ENCODE measurements at places on chromosomes 11 and 22.
A peak's percentile ranks its signal among the peaks of the same experiment; 100 is the strongest.

GRCh38 chr11:116193321-116194131 is 579.3 kb downstream of the BUD13 start:
- DNase-seq: peak; percentile 30

DNA sequence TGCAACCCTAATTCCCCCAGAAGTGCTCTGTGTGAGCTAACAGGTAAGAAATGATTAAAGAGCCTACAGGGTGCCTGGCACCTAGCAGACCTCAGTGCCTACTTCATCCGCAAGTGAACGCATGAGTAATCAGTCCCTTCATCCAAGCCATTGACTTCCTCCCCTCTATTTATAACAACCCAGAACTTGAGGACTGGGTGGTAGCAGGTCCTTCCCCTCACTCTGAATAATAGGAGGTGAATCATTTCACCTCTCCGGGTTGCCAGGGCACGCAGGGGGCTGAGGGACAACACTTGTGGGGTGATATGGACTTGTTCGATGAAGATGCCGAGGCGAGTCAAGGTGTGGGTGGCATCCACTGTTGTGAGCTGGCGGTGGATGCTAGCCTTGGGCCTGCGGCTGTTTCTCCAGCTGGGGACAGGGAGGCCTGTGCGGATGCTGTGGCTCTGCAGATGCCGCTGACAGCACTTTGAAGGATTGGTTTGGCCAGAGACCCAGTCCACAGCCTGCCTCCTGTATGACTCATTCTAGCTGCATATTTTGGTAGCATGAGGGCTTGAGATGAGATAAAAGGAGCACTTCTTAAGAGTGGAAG is 11.7 kb upstream of the SORL1-AS1 start:
- peak; percentile 91 for DNase-seq

DNA sequence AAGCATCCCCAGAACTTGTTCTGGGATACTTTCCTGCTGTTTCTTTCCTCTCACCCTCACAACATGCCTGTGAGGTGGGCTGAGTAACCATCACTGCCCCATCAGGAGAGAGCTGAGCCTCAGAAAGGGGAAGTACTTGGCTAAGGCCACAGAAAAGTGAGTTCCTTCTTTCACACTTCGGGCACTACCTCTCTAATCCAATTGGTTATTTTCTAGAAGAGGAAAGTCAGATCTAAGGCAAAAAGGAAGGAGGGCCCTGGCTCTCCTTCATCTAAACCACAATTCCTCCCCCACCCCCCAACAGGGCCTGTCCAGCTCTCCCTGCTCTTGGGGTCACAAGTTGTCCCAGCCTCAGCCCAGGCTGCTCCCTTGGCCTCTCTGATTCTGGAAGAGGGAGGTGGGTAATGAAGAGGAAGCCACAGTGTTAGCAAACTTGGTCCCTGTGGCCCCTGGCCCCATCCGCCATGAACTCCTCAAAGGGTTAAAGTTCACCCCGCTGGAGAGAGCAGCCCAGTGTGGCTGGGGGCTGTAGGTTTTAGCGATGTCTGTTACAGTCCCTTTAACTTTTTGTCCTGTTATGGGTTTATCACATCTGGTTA is 34.0 kb downstream of the SLC22A12 start:
- DNase-seq: no peak

DNA sequence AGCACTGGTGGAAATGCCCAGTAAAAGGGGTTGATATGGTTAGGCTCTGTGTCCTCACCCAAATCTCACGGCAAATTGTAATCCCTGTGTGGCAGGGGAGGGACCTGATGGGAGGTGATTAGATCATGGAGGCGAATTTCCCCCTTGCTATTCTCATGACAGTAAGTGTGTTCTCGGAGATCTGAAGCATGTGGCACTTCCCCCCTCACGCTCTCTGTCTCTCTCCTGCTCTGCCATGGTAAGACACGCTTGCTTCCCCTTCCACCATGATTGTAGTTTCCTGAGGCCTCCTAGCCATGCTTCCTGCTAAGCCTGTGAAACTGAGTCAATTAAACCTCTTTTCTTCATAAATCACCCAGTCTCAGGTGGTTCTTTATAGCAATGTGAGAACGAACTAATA is 37.4 kb downstream of the PACSIN2 start:
- DNase-seq: no peak

- no peak for DNase-seq
Measured at GRCh38 chr11:44179173-44179572, 83.7 kb downstream of the EXT2 start.

GRCh38 chr11:34346551-34346950 is 11.3 kb downstream of the ABTB2 start:
- DNase-seq: peak; percentile 85

DNA sequence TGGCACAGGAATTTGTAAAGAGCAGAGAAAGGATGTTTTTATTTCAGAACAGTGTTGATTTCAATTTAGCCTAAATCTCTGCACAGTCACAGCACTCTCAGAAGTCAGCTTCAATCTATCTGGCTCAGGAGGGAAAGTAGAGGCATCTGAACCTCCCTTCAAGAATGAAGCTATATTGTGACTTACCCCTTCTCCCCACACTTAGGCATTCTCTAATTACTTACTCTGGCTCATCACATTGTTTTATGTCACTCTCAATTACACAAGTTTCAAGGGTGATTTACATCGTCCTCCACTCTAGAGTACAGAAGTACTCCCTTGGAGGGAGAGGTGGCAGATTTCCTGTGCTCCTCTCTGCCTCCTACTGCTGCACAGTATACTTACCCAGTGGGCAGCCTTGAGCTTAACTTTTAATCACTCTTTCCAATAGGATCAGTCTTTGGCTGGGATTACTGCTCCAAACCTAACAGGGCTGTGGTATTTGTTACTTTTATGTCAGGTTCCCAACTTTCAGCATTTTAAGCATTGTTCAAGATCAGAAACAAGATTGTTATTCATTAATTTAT is 211.4 kb downstream of the AASDHPPT start:
- DNase-seq: no peak
